ENCODE measurements at places on chromosomes 5 and 9.

GRCh38 chr5:167845952-167846351 lies 445.5 kb upstream of the WWC1 start:
- DNase-seq, result no peak

DNA sequence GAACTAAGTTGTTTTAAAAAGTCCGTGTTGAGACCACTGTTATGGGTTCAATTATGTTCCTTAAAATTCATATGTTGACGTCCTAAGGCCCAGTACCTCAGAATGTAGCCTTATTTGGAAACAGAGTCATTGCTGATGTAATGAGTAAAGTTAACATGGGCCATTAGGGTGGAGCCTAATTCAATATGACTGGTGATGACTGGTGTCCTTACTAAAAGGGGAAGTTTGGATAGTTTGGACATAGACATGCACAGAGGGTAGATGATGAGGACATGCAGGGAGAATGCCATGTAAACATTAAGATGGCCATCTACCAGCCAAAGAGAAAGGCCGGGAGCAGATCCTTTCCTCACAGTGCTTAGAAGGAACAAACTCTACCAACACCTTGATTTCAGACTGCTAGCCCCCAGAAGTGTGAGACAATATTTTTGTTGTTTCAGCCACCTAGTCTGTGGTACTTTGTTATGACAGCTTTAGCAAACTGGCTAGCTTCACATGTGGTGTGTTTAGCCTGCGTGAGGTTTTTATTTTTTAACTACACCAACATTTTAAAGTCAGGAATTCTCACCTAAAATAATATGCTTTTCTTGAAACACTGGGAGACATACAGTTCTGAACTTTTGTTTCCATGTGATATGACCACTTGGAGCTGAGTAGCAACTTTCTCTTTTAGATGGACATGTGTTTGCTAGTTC lies 135.3 kb downstream of the YIPF5 start:
- DNase-seq, result no peak

DNA sequence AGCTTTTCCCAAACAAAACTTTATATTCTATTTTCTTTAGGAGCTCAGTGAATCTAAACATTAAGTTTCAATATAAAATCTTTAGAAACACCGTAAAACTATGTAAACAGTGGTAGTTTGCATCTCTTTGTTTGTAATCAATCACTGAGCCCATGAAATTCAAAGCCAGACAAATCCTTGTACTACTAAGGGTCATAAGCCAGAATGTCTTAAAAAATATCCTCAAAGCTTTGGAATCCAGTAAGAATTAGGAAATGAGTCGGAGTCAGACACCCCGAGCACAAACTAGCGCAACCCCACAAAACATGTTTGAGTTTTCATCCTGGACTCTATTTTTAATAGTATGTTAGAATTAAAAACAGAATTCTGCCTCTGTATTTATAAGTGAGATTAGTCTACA lies 153.8 kb downstream of the HSPA4 start:
- no peak for DNase-seq

DNA sequence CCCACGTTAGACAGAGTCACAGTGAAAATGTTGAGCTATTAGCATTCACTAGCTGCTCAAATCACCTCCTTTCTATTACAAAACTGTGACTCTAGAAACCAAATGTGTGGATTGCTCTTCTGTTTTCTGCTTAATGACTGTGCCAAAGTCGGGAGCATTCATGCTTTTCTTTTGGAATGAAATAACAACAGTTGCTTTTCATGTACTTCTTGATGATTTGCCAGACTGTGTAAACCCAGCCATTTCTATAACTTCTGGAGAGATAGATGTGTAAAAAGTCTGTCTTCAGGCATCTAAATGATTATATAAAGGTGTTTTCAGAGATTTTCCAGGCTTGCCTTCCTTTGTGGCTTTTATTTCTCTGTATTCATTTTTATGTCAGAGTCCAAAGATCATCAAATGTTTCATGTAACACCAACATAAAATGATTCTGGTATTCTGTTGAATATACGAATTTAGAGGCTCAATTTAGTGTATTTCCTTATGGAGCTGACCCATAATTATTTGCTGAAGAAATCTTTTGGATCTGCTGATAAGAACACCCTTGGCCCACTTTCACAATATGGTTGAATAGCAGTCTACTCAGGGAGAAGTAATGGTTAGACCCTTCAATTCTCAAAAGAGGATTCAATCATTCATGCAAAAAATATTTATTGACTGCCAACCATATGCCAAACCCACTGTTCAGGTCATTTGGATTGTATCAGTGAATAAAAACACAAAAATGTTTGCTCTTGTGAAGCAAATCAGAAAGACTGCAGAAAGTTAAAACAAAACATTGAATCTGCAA lies 581.2 kb downstream of the CDH18 start:
- DNase-seq, result no peak

DNA sequence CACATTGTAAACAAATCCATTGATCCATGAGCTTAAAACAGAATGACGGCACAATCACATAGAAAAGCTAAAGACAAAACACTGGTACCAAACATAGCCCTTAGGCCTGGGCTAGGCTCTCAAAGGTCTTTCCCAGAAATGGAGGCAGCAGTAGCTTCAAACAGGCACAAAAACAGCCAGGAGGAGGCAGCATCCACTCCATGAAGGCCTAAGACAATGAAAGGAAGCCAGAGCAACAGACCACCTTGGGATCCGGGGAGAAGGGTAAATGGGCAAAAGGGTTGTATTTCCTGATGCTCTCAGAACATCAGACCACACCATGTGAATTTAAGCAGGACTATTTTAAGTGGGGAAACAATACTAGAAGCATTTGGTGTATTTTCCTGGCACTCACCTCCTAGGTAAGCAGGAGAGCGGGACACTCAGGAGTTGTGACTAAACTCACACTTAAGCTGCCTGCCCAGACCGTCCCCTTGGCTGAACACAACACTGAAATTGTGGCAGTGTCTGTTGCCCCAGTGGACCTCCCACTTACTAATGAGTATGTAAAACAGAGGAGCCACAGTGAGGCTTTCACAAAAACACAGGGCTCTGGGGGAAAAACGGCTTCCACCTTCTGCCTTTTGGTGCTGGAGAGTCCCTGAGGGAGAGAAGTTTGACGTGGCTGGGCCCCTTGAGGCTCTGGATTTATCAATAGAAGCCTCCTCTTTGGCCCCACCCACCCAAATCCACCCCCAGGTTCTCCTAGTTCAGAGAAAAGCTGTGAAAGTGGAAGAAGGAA lies 11.9 kb downstream of the GNPDA1 start:
- no peak for DNase-seq

GRCh38 chr9:83629433-83630104 lies 6.6 kb downstream of the IDNK start:
- DNase-seq, result no peak

- DNase-seq, result no peak
Observed at GRCh38 chr5:178284996-178285395, 52.4 kb upstream of the PHYKPL start.

GRCh38 chr5:181166812-181167733 lies 19.7 kb downstream of the OR2V2 start:
- no peak for DNase-seq

DNA sequence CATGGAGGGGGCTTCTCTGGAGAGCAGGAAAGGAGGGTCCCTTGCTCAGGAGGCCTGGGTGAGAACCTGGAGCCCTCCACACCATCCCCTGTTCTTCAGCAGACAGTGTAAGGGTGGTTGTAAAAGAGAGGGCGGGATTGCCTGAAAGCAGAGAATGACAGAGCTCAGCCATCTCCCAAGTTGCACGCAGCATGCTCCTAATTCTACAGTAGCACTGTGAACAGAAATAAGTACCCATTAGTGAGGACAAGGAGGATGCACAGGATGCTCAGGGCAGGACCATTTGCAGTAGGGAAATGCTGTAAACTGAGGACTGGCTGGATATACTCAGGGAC lies 8.4 kb downstream of the CCDC69 start:
- no peak for DNase-seq

DNA sequence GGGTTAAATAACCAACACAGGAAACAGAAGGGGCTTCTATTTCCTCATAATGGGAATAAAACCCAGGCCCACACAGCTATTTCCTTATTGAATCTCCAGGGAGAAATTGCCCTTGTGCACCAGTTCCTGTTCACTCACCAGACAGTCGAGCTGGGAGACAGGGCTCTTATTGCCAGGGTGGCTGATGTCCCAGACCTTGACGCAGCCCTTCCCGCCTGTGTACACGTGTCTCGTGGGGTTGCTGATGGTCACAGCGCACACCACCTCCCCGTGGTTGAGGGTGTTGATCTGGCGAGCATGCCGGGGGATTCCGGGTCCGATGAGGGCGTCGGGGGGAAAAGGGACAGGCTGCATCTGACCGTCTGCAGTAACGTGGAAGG lies 96.5 kb downstream of the TLE1 start:
- no peak for DNase-seq

DNA sequence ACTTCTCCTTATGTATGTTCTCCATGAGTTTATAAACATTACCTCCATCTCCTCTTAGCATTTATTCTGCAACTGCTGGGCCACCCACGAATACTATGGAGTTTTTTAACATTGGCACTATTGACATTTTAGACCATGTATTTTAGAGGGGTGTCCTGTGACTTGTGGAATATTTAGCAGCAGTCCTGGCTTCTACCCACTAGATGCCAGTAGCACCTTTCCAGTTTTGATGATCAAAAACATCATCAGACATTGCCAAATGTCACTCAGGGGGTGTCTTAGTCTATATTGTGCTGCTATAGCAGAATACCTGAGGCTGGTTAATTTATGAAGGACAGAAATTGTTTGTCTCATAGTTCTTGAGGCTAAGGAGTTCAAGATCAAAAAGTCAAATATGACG lies 187.5 kb upstream of the RORB start:
- DNase-seq, result no peak

GRCh38 chr5:95130941-95131340 lies 154.0 kb downstream of the MCTP1 start:
- no peak for DNase-seq

GRCh38 chr5:39605145-39605544 lies 180.4 kb upstream of the DAB2 start:
- no peak for DNase-seq

DNA sequence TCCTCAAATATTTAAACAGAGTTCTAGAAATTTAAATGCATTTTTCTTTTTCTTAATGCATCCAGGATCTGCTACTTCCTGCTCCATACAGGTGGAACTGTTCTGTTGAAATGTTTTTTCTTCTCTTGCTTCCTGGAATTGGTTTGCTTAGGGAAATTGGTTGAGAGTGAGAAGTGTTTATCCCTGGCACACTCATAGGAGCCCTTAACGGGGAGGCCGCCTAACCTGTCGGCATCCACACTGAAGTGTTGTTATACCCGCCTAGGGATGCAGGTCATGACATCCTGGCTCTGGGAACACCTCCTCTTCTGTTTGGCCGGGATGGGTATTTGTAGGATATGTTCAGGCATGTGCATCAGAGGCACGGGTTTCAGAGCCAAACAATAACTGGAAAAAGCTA lies 239.7 kb downstream of the GADD45G start:
- no peak for DNase-seq

DNA sequence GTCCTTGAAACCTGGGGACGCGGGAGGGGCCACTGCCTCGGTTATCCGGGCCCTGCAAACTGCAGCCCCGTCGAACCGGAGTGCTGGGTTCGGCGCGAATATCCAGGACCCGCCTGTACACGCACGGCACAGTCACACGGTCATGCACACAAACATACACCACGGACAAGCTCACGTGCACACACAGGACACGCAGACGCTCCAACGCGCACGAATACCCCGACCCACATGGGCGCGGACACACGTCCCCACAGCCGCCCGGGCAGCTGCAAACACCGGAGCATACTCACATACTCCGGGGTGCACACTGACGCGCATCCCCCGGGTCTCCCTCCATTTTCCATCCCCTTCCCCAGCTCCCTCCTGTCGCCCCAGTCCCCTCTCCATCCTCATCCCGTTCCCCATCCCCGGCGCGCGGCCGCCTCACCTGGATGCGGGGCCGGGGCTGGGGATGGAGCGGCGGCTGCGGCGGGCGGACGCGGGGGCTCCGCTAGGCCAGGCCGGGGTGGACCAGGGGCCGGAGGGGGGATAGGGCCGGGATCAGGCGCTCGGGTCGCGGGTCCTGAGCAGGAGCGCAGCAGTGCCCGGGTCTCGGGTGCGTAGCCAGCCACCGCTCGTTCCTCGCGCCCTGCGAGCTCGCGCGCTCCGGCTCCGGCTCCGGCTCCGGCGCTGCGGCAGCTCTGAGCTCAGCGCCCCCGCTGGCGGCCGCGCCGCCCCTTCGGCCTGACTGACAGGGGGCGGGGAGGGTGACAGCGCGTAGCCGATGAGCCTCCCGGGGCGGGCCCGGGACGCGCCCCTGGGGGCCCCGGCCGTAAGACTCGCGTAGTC lies at the start of the genes EIF4E1B and SNCB:
TSS of gene EIF4E1B (plus strand) at position 823 of the 828 bp plus-strand sequence. CDS start 12,113 bp downstream, outside the sequence.
TSS of gene SNCB (minus strand) at position 682 of the 828 bp plus-strand sequence. CDS start 880 bp downstream, outside the sequence.
- DNase-seq, result no peak

- DNase-seq, result no peak
Observed at GRCh38 chr9:83435301-83435700, 102.9 kb downstream of the FRMD3 start.

- no peak for DNase-seq
Observed at GRCh38 chr9:34331196-34331595, 1.8 kb downstream of the NUDT2 start.

DNA sequence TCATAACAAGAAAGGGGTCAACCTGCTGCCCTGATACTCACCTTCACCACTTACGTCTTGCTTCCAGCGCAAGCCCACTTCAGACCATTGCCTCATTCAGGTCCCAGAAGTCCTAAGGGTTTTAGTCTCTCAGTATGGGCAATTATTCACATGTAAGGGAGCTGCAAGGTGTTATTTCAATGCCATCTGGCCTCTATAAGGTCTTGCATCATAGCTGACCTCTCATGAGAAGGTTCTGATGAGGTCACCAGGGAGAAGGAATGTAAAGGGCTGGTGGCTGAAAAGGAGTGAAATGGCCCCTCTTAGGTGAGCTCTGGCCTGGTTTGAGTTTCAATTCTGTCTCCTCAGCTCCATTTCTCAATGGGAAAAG lies 1.5 kb upstream of the MARCHF3 start:
- DNase-seq, result no peak

- DNase-seq, result no peak
Observed at GRCh38 chr5:128613128-128613527, 75.1 kb upstream of the FBN2 start.

DNA sequence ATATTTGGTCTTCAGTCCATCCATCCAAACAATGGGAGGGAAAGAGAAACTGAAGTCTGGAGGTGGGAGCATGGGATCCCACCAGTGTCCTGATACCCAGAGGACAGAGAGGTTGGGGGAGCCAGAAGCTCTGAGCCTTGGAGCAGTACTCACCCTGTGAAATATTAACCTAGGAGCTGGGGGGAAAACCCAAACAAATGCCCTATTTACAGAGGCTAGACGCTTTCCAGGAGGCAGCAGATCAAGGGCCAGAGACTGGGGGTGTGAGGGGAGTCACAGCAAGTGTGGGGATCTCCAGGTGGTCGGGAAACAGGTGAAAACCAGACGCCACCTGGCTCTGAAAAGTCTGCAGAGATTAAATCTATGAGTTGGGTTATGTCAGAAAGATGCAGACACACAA lies 6.2 kb downstream of the ZER1 start:
- no peak for DNase-seq

DNA sequence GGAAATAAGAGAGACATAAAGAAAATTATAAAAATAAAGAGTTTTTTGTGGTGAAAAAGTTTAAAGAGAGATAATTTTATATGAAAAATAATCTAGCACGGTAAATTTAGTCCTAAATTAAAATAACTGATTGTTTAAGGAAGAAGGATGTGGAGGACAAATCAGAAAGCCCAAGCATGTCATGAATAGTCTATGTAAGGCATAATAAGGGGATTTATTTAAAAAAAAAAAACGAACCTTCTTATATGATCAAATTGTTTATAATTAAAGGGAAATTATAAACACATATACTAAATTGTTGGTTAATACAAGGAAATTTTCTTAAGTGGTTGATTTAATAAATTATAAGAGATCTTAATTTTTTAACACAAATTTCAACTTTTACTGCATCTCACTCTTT lies 551.8 kb upstream of the TYRP1 start:
- DNase-seq, result no peak
